Fibroblast of skin of back (primary cell): ENCODE measurements at places on chromosomes 2 and 18.

GRCh38 chr18:10558243-10558966 lies 32.6 kb downstream of the NAPG start:
- no peak for DNase-seq

GRCh38 chr2:161983866-161984265 lies 90.1 kb downstream of the DPP4 start:
- DNase-seq: peak; percentile 73

GRCh38 chr2:208064220-208064961 lies 39.1 kb upstream of the PLEKHM3 start:
- peak; percentile 92 for DNase-seq

DNA sequence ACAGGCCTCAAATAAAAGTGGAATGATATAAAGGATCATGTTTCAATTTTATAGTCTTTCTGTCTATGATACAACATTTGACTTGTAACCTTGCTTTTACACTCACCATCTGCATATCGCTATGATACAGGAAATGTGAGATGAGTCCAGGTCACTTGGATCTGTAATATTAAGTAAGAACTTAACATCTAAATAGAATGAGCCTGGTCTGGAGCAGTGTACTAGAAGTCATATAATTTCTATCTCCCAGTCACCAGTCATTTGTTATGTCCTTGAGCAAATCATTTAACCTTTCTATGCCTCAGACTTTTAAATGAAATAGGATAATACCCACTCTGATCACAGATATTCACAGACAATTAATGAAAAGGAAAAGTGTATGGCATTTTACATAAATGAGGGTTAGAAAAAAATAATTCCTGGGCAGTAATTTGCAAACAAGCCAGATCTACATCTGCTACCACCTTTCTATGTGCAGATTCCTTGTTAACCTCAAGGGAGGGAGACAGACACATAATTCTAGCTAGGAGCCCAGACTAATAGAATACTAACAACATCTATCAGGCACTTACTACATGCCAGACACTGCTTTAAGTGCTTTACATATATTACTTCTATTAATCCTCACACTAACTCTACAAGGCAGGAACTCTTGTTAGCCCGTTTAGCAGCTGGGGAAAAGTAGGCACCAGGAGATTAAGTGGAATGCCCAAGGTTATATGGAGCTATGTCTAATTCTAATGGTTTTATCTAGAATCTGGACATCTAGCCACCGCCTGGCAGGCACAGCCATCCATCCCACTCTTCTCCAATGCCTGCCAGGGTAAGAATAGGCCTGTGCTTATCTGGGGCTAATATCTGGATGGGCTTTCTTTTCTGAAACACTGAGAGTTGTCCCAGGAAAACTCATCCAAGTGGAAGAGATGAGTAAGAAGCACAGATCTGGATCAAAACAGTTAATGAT lies 313.6 kb upstream of the CDH20 start:
- DNase-seq: no peak

DNA sequence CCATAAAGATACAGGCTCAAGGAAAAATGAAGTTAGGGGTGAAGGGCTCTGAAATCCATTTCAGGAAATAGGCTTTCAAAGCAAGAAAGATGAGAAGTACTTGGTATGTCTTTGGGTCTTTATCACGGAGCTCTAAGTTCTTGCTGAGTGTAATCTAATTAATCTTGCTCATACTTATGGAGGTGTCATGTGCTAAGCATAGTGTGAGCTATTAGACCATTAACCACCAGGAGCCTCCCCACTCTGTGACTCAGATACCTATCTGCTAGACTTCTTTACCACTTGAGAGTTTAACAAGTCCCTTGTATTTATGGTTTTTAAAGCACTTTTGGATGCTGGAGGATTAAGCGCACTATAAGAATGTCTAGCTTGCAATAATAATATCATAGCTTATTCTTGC lies 678.7 kb downstream of the EPHA4 start:
- no peak for DNase-seq

DNA sequence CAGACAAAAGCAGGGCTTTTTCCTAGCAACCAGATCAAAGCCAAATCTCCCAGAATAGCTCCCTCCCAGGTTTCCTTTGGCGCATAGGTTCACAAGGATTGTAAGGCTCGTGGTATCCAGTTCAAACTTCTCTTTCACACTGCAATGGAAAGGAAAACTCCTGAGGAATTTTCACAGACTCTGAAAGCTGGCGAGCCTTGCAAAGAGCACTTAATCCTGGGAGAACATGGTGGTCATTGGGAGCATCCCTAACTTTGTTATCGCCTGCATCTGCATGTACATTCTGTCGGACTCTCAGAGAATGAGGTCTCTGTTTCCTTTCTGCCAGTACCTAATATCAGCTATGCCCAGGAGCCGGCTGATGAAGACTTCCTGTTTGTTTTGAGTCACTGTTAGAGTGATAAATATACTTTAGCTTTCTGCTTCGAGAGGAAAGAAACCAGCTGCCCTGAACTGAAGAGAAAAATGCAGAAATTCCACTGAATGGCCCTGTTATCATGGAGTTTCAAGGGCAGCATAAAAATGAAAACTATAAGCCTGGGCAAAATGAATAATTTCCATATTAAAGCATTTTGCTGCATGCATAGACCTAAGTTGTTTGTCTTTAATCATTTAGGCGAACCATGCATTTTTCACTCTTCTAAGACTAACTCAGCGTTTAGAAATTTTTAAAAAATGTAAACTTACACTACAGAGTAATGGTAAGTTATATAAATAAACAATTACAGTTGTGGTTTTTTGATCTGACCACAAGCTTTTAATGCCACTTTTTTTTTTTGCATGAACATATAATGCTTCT lies 76.4 kb upstream of the ZEB2 start:
- peak; percentile 67 for DNase-seq

- peak; percentile 76 for DNase-seq
Measured at GRCh38 chr2:31333527-31334183, 80.9 kb downstream of the XDH start.
